ENCODE measurements at places on chromosomes 2 and 18.

DNA sequence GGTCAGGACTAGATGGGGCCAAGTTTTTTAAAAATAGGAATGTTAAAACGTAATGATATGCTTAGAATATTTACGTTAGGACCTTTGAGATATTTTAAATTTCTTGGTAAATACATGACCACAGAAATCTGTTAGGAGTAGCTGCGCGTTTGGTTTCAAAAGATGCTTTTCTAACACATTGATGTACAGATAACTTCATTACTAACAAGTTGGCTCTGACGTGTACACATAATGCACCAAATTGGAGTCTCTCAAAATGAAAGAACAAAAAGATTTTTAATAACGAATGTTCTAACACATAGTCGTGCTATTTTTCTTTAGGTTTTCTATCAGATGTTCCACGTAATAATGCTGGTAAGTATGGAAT lies 608 bp downstream of the PHOSPHO2 start:
- no peak for DNase-seq

DNA sequence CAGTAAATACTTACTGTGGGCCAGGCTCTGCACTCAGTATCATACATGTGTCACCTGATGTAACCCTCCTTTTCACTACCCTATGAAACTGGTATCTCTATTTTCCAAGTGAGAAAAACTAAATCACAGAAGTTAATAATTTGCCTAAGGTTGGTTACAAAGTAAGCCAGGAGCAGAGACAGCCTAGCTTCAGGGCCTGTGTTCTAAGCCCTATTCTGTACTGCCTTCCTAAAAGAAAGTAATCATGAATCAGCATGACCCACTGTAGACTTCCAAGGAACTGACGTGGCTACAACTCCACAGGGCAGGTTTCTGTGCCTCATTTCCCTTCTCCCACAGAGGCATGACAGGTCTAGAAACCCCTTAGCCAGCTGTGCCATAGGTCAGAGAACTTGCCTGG lies 14.3 kb downstream of the ZNF142 start:
- no peak for DNase-seq

DNA sequence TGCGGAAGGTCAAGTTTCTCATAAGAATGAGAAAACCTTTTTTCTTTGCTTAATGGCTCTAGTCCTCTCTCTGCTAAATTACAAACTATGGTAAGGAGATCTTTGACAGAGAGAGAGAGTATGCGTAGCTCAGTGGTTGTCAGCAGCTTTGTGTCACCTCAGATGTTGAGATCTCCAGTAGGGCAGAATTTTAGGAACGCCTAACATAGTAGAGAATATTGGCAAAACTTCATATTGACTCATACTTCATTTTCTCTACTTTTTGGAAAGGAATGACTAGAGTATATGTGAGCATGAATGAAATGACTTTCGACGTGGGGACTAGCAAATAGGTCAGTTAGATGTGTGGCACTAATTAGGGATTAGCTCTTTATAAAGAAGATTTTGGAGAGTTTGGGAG lies 64.0 kb downstream of the WDR7 start:
- peak; percentile 56 for DNase-seq

DNA sequence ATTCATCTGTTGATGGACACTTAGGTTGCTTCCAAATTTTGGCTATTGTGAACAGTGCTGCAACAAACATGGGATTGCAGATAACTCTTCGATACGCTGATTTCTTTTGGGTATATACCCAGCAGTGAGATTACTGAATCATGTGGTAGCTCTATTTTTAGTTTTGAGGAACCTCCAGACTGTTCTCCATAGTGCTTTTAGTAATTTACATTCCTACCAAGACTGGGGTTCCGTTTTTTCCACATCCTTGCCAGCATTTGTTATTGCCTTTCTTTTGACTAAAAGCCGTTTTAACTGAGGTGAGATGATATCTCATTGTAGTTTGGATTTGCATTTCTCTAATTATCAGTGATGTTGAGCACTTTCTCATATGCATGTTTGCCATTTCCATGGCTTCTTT lies 200.3 kb downstream of the MBD5 start:
- DNase-seq: no peak

DNA sequence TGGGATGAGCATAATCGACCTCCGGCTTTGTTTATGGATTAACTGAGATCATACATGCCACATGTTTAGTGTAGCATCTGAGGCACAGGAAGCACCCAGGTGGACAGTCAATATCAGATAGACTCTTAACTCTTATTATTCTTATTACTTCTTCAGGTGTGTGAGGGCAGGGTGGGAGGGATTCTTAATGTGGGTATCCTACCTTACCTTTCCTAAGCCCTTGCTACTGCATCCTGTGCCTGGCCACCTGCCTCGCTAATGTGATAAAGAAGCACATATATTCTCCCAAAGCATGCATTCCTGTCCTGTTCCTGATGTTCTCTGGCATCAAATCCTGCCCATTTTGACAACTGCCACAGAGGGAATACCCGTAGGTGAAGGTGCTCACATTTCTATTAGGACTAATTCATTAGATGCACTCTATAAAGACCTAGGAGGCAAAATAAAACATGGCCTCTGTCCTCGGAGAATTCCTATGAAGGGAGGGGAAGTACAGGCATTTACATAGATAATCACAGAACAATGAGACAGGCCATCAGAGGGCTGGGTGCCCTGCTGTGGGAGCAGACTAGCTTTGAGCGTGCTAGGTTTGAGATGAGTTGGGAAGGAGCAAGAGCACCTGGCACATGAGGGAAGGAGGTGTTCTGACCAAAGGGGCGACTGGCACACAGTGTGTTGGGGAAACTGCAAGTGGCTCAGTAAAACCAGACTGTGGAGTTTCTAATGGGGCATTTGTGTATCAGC lies 19.5 kb upstream of the CELF4 start:
- DNase-seq: no peak

GRCh38 chr2:159129824-159130223 lies 156.7 kb downstream of the WDSUB1 start:
- DNase-seq: peak; percentile 66

GRCh38 chr18:433298-433697 lies 67.2 kb downstream of the COLEC12 start:
- no peak for DNase-seq

- peak; percentile 10 for DNase-seq
Observed at GRCh38 chr2:108215794-108216211, 24.0 kb upstream of the SULT1C3 start.

GRCh38 chr2:231886071-231886681 lies 40.0 kb downstream of the NPPC start:
- no peak for DNase-seq

DNA sequence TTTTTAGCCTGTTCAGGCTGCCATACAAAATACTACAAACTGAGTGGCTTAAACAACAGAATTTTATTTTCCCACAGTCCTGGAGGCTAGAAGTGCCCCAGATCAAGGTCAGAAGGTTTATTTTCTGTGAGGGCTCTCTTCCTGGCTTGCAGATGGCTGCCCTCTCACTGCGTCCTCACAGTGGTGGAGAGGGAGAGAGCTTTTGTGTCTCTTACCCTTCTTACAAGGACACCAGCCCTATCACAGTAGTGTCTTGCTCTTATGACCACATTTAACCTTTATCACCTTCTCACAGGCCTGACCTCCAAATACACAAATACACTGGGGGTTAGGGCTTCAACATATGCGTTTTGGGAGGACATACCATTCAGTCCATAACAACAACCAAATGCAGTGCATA lies 11.7 kb downstream of the WDR7 start:
- DNase-seq: no peak

DNA sequence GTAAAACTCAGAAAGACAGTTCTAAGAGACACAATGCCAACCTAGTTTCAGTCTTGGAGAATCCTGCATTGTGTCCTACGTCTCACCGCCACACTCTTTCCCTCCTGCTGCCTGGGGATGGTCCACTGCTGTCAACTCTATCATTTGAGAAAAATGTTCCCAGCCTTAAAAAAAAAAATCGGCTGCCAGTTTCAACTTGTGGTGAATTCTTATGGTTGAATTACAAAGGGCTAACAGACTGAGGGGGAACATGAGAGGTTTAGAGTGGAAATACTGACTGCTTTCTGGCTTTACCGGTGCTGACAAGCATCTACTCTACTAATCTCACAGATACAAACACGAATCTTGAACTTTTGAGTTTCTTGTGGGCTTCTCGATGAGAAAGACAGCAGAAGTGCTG lies 74.0 kb downstream of the NAB1 start:
- DNase-seq: no peak

- DNase-seq: no peak
Observed at GRCh38 chr2:143901185-143901842, 618.6 kb downstream of the ZEB2 start.

- DNase-seq: peak; percentile 64
Observed at GRCh38 chr18:5546660-5547059, 2.9 kb upstream of the EPB41L3 start.

DNA sequence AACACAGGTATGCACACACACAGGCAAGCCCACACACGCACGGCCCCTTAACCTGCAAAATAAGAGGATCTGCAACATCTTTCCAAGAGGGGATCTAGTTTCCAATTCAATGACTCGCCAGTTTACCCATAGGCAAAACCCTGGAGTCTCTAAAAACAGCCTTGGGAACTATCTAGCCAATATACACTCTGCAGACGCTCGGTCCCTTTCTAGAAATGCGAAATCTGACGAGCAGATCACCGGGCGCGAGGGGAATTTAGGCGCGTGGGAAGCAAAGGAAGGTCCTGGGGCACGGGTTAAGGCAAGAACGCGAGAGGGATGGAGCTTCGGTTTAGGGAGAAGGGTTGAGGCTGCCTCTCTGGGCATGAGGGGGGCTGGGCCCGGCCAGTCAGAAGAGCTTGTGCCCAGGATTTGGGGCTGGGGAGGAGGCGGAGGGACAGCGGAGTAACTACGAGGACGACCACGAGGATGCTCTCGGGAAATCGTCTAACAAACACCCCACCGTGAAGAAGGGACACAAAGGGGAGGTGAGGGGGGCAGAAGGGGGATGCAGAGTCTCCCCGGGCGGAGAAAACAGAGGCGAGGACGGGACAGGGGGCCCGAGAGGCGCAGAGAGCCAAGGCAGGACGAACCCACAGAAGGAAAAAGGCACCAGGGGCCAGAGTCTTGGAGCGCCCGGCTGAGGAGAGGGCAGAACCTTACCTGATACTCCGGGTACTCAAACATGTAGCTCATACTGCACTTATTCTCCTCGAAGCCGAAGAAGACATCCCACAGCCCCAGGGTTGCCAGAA lies 542 bp downstream of the PGAP1 start:
- DNase-seq: peak; percentile 73

DNA sequence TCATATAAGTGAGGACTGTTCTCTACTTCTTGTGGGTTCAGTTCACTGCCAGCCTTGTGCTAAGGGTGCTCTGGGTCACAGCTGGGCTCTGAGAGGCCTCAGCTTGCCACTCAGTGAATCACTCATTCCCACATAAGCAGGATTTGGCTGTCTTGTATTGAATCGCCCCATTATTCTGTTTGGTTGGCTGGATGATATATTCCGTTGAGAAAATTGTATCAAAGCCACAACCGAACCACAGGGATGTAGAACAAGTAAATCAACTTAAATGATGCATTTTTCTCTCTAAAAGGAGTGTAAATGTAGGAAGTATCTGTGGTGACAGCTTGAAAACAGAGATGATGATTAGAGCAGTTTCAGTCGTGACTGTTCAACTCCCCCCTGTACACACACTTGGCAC lies 39.6 kb downstream of the TTC39C start:
- peak; percentile 4 for DNase-seq

DNA sequence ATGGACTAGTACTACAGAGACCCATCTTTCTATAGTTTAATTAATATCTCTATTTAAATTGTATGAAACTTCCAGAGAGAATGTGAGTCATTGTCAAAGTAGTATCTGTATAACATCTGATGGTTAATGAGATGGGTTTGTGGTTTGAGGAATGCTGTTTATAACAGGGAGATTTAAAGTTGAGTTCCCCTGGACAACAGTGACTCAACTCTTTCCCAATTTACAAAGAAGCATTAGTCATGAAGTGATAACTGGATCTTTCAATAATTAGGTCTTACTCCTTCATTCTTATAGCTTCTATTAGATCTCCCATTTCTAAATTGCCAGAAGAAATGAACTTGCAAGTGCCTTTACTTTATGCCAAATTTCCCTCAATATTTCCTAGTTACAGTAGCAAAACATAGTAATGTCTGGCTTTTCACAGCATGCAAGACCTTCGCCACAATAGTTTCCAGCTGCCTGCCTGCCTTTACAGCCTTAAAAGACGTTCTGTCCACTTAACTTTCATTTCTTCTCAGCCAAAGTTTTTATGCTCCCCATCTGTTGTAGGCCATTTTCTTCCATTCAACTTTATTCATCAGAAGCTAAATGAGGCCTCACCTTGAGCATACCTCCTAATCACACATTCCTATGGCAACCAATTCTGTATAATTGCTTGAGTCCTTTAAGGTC lies 47.7 kb upstream of the WDR75 start:
- DNase-seq: no peak

- no peak for DNase-seq
Observed at GRCh38 chr2:74536166-74536950, 6.6 kb downstream of the HTRA2 start.

DNA sequence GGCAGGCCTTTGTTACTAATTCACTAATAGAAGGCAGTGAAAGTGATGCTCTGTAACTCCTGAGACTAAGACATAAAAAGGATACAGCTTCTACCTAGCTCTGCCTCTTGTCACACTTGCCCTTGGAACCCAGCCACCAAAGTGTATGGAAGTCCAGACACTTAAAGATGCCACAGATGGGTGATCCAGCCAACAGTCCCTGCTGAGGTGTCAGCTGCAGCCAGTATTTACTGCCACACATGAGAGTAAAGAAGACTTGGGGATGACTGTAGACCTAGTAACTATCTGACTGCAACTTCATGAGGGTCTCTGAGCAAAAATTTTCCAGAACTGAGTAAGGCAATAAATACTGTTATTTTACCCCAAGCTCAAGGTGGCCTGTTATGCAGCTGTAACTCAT lies 8.8 kb downstream of the IMMT start:
- peak; percentile 39 for DNase-seq

DNA sequence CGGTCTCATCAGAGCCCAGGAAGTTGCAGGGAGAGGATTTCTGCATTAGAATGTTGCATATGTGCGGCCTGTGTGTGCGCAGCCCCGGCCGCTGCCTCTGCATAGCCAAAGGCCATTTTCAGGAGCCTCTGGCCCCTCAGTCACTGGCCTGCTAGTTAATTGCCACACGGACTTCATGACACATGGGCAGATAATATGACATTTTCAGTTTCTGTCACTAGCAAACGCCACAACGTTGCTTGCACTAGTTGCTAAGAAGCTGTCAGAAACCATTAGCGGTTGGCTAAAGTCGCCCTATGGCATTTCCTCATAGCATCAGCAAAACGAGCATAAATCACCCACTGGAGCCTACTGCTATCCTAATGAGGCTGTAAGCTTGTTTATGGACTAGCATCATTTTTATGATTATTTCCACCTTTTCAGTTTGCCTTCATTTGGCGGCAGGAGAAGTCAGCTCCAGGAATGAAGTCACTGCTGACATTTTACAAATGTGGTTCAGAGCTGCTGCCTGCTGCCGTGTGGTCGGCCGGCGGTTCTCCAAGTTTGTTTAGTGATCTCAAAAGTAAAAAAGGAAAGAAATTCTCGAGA lies 73.7 kb downstream of the MEIS1 start:
- DNase-seq: no peak

GRCh38 chr2:185255566-185255965 lies 483.0 kb upstream of the FSIP2 start:
- no peak for DNase-seq

- no peak for DNase-seq
Observed at GRCh38 chr18:35729991-35730668, 148.6 kb downstream of the GALNT1 start.

- no peak for DNase-seq
Observed at GRCh38 chr2:150063931-150064548, 423.4 kb downstream of the RND3 start.

- DNase-seq: peak; percentile 32
Observed at GRCh38 chr2:148640767-148641166, 3.8 kb upstream of the EPC2 start.

Data from NCI-H82 (cell line).